Activated naive CD8-positive, alpha-beta T cell treated with anti-CD3 and anti-CD28 coated beads, Interleukin-2, amount 50 U/mL, for 24 hours (primary cell): ENCODE measurements at places on chromosomes 3 and 15.

DNA sequence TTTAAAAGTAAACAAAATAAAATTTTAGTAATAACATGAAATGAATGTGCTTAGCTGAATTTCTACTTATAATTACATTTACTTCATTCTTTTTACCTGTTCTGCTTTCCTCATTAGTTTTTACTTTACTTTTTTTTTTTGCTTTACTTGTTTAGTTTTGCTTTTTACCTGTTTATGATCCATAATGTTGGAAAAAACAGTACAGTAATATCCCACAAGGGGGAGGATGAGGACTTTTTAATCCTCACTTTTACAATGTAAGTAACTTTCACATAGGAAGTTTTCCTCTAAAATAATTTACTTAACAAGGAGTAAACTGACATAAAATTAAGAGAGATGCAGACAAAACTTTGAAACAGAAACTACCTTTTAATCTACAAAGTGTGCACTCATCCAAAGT lies 268.7 kb downstream of the TBC1D5 start:
- DNase-seq = no peak

GRCh38 chr3:112059497-112059896 lies 25.0 kb downstream of the TMPRSS7 start:
- no peak for DNase-seq

DNA sequence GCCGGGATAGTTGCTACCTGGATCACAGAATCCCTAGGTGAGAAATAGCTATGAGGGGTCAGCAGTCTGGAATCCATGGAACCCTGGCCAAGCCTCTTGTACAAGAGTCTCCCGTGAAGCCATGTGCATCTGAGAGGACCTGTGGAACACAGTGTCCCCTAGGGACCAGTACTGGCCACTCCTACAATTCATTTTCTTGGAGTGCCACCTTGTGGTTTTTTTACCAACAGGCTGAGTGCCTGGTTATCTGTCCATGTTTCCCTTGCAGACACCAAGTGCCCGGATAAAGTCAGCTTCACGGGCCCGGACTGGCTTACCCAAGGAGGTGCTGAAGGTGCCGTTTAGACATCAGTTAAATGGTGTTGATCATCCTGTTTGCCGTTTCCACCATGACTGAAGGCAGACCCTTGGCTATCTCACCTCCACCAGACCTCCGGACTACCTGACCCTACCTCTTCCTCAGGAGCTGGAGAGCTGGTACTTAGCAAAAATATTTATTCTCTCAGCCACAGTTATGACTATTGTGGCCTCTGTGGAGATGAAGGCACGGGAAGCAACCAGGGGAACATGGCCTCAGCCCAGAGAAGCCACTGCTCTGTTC lies 93.9 kb downstream of the RBPMS2 start:
- no peak for DNase-seq

DNA sequence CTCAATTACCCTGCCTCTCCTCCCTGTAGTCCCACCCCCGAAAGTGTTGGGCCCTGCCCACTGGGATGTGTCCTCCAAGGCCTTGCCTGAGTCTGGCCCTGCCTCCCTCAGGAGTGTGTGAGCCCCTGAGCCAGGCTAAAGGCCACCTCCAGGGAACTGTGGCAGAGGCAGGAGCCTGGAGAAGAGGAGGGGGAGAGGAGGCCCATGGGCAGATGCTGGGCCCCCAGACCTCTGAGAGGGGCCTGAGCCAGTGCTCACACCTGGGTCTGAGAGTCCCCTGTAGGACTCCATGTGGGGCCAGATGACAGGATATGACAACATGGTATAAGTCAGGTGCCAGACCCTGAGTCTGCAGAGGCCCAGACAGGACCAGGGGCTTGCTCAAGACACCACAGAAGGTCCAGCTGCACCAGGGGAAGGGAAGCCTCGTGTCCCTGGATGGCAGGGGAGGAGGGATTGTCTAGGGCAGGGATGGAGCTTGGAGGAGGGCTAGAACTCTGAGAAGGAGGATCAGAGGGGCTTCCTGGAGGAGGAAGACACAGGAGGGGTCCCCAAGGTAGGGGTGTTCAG lies 217.9 kb downstream of the TBC1D2B start:
- no peak for DNase-seq

- DNase-seq = no peak
These were observed 66.9 kb downstream of the MTHFS start for GRCh38 chr15:79829950-79830349.

DNA sequence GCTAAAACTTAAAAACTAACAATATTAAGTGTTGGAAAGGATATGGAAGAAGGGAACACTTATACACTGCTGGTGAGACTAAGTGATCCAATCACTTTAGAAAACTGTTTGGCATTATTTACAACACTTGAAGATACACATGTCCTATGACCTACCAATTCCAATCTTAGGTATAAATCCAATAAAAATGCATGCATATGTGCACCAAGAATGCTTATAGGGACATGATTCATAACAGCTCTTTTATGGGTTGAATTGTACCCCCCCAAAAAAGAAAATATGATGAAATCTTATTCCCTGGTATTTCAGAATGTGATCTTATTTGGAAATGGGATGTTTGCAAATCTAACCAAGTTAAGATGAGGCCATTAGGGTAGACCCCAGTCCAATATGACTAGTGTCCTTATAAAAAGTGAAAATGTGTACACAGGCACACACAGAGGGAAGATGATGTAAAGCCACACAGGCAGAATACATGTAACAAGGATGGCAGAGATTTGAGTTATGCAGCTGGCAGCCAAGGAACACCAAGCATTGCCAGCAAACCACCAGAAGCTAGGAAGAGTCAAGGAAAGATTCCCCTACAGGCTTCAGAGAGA lies 15.3 kb downstream of the CCR8 start:
- DNase-seq = no peak

DNA sequence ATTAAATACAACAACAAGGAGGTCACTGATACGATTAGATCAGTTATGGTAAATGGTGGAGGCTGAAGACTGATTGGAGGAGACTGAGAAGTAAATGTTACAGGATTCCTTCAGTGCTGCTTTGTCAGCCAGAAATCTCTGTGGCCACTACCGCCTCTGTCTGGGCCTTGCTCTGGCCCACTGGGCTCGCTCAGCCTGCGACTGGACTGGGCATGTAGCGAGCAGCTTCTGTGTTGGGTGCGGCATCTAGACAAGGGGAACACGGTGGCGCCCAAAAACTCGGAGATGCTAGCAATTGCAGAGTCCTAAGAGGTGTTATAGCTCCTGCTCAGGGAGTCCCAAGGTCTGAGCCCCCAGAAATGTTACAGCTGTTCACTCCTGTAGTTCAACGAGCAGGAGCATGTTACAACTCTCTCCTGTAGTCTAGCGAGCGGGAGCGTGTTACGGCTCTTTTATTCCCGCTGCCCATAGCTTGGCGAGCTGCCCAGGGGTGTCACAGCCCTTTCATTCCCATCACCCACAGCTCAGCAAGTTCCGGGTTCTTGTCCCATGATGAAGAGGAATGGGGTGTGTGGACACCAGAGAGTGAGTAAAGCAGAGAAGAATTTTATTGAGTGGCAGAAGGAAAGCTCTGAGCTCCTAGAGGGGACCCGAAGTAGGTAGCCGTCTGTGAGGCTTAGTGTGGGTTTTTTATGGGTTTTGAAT lies 24.7 kb downstream of the SLC15A2 start:
- no peak for DNase-seq

DNA sequence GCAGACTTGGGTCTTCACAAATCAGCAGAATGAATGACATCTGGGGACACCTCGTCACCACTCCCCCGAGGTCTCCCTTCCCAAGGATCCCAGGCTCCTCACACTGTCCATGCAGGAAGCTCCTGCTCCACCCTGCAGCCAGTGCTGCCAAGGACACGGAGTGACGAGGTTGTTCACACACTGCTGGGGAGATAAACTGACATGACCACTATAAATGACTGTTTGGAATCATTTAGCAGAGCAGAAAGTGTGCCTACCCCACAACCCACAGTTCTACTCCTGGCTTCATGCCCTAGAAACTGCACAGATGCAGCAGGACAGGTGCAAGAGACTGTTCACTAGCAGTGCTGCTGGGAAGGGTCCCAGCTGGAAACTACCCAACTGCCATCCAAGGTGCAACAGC lies 19.7 kb upstream of the PRSS50 start:
- DNase-seq = no peak

GRCh38 chr15:35252351-35252865 lies 167.3 kb upstream of the NANOGP8 start:
- no peak for DNase-seq

GRCh38 chr3:20724241-20724640 lies 538.2 kb upstream of the SGO1 start:
- no peak for DNase-seq

DNA sequence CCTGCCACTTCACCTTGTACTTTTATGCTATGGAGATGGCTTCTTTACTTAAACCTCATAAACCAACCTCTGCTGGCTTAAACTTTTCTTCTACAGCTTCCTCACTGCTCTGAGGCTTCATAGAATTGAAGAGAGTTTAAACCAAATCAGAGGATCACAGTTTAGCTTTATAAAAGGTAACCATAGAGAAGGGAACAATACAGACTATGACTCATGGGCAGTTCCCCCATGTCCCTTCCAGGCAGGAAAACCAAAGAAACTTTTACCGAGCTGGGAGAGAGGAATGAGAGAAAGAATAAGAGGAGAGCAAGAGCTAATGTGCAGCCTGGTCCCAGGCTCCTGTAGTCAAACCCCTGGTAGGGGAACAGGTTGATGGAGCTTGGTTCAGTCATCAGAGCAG lies 53.9 kb upstream of the NEDD4 start:
- no peak for DNase-seq

DNA sequence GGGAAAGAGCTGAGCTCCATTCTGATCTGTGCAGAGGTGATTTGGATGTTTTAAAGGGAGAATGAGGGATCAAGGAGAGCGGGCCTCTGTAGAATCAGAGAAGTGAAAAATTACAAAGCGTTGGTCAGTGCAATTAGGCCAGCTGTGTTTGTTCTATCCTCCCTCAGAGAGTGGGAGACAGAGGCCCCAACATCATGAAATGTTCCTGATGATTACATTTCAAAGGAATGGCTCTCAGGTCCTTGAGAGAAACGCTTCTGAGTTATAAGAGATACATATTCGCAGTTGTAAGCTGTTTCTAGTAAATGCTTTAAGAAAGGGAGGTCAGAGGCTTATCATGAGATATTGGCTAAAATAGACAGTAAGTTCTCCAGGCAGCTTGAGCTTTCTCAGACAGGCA lies 15.7 kb upstream of the CAND2 start:
- DNase-seq = no peak

GRCh38 chr15:56729561-56729960 lies 3.7 kb downstream of the ZNF280D start:
- DNase-seq = no peak

- DNase-seq = peak; percentile 58
These were observed 59.1 kb downstream of the IQSEC1 start for GRCh38 chr3:13013994-13014754.

GRCh38 chr3:113535898-113536297 lies 3.5 kb downstream of the SIDT1 start:
- no peak for DNase-seq

- no peak for DNase-seq
These were observed 507 bp upstream of the MRPL3 start for GRCh38 chr3:131503320-131503635.

- DNase-seq = no peak
These were observed 132.5 kb downstream of the FOXP1 start for GRCh38 chr3:71451060-71451459.

DNA sequence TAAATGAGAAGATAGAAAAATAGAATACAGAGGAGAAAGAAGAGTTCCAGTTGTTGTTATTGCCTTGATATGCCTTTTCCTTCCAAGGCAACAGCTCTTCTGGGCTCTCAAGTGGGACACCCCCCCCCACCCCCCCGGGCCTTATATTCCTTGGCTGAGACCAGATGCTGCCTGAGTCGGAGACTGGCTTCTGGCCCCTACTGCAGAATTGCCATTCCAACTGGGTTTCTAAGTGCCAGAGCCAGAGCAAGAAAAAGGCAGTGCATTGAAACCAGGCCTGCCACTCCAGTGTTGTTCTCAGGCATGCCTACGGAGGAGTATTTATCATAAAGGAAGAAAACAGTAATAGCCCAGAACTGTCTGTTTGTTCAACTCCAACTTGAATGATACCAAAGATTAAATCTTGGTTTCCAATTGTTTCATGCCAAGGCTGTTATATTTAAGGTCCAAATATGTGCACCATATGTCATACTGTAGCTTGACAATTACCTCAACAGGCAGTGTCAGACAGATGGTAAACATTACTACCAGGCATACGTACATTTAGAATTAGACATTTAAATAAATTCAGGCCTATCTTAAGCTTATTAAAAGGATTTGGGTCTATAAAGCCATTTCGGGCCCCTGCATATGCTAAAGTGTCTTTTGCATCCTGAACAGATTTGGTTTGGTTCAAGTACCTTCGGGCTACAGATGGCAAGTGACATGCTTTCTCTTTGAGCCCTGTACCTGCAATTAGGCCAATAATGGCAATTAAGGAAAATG lies 209.9 kb upstream of the SEMA6D start:
- no peak for DNase-seq

DNA sequence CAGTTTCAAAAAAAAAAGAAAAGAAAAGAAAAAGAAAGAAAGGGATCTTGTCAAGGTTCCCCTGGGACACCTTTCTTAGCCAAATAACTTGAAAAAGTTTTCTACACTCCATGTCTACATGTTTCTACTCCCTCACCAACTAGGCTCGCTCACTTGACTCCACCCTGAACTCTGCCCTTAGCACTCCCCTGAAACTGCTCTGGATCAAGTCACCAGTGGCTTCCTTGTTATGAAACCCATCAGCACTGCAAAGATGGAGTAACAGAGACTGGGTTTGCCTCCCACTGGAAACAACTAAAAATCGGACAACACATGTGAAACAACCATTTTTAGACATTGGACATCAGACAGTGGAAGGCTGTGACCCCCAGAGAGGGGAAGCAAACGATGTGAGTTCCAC lies 36.8 kb downstream of the TMEM40 start:
- DNase-seq = no peak

- no peak for DNase-seq
These were observed 61.1 kb downstream of the WDR76 start for GRCh38 chr15:43887901-43888300.

GRCh38 chr3:50853936-50854335 lies 179.2 kb downstream of the DOCK3 start:
- DNase-seq = no peak

DNA sequence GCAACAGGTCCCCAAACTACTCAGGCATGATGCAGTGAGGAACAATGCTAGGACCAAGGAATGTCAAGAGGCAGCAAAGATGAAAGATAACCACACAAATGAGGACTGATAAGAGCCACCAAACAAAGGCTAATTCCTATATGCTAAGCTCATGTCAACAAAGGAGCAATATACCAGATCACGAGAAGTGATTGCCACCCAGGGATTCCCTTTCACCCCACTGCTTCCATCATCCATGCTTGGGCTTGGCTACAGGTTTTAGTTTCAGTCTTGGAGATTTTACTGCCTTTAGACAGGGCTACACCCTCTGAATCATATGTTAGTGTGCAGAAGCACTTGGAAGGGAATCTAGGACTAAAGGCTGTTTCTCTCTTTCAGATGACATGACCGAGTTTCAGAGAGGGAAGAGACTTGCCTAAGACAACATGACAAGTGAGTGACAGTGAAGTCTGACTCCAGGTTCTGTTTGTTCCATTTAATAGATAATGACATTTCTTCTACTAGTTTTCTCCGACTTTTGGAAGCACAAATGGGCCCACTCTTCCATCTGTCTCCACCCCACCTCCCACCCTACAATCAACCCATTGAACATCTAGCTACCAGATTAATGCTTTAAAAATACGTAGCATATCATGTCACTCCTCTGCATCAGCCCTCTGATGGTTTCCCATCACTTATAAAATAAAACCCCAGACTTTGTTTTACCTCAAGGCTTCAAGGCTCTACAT lies 173.5 kb upstream of the LRRN1 start:
- no peak for DNase-seq

- no peak for DNase-seq
These were observed 61.4 kb downstream of the ADAMTS7 start for GRCh38 chr15:78749831-78750230.
